Forelimb muscle (tissue), 1 donor: ENCODE measurements at places on chromosomes 12 and 14. TPM values are rescaled to one million over a fixed set of nuclear protein-coding genes. Genes with fewer than 3 reads are reported as not detected.

GRCh38 chr14:102693006-102693755, 84.1 kb upstream of the TRAF3 start:
- no peak for DNase-seq

DNA sequence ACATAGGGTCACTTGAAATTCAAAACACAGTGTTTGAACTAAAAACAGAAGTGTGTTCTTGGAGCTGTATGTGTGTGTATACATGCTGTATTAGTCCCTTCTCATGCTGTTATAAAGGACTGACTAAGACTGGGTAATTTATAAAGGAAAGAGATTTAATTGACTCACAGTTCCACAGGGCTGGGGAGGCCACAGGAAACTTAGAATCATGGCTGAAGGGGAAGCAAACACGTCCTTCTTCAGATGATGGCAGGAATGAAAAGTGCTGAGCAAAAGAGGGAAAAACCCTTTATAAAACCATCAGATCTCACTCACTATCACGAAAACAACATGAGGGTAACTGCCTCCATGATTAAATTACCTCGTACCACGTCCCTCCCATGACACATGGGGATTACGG, 224.1 kb downstream of the BCAT1 start:
- no peak for DNase-seq

Gene RNASE7
- 0.09 TPM for polyA plus RNA-seq

Gene SERPINA10
- 0.03 TPM for polyA plus RNA-seq

- DNase-seq: no peak
Measured at GRCh38 chr12:93363841-93364297, 13.9 kb upstream of the NUDT4 start.

DNA sequence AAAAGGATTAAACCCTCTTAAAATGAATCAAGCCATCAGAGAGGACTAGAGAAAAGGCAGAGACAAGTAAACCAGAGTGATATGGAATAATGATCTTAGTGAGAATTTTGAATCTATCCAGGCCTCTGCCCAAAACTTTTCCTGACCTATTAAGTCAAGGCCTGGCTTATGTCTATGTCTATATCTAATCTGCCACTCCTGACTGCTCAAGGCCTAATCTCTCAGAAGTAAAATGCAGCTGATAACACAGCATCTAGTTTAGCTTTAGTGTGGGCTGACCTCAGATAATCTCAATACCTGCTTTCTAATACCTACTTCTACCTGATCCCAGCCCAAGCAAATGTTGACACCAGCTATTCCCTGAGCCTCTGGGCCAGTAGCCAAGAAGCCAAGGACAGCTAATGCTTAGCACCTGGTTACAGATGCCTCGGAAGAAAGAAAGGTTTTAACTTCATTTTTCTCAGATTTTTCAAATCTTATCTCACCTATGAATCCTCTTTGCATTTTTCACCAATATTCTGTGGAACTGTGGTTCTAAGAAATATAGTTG, 1472.5 kb upstream of the SEL1L start:
- no peak for DNase-seq

GRCh38 chr12:116887897-116888296, 6.7 kb upstream of the HRK start:
- no peak for DNase-seq

Gene AHNAK2
- polyA plus RNA-seq: 12.7 TPM

Gene MMP19
- polyA plus RNA-seq: 2.7 TPM

GRCh38 chr12:57011438-57012424, 4.6 kb downstream of the TAC3 start:
- DNase-seq: no peak

Gene INSM2
- not detected for polyA plus RNA-seq

DNA sequence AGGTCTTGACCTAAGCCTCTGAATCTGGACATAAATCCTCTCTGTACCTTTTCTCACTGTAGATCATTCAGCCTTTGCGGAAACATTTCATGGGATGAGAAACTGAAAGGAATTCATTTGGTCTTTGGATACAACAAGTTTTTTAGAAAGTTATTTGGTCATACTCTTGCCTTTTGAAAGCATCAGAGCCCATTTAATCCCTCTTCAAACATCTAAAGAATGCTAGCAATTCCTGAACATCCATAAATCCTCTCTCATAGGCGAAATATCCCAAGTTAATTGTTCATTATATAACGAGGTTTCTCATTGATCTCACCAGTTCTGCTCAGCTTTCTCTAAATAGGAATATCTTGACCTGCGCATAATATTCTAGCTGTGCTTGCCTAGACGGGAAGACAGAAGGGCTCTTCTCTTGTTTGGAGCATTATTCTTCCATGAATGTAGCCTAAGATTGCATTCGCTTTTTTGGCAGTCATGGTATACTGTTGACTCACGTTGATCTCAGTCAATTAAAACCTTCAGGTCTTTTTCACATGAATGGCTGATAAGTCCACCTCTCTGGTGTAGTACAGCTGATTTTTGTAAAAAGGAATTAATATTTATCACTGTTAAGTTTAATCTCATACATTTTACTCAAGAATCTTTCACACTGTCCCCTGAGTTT, 24.1 kb downstream of the NTN4 start:
- DNase-seq: no peak

Gene RIPK3
- polyA plus RNA-seq: 1.1 TPM

DNA sequence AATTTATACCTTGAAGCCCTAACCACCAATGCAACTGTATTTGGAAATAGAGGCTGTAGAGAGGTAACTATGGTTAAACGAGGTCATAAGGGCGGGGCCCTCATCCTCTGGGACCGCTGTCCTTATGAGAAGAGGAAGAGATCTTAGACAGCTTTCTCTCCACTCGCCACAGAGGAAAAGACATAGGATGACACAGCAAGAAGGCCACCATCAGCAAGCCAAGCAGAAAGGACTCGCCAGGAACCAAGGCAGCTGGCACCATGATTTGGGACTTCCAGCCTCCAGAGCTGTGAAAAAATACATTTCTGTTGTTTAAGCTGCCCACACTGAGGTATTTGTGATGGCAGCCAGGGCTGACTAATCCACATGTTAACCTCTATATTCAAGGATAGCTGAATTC, 30.4 kb upstream of the BCAT1 start:
- DNase-seq: no peak

Gene ENDOU
- polyA plus RNA-seq: 0.71 TPM

DNA sequence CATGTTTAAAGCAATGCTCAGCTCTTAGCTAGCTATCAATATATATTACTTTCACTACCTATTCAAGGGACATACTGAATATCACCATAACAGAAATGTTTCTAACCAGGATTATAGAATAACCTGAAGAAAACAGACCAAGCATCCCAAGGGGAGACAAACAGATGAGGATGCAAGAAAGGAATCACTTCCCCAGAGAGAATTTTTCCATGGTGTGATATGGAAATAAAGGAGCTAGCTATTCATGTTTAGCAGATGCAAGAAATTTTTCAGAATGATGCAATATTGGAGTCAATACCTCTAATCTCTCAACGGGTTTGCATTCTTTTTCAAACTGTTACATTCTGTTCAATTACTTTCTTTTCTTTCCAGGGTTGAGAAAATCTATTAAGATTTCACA, 538.9 kb upstream of the FLRT2 start:
- peak; percentile 19 for DNase-seq

Gene RTL1
- polyA plus RNA-seq: 60.5 TPM

Gene TC2N
- 3.1 TPM for polyA plus RNA-seq

- no peak for DNase-seq
Measured at GRCh38 chr12:81541121-81541520, 218.0 kb downstream of the PPFIA2 start.

Gene TIMM9
- 103 TPM for polyA plus RNA-seq
